ENCODE measurements at places on chromosomes 2 and 18.

- DNase-seq = no peak
Observed at GRCh38 chr2:11750422-11750821, 4.0 kb downstream of the LPIN1 start.

DNA sequence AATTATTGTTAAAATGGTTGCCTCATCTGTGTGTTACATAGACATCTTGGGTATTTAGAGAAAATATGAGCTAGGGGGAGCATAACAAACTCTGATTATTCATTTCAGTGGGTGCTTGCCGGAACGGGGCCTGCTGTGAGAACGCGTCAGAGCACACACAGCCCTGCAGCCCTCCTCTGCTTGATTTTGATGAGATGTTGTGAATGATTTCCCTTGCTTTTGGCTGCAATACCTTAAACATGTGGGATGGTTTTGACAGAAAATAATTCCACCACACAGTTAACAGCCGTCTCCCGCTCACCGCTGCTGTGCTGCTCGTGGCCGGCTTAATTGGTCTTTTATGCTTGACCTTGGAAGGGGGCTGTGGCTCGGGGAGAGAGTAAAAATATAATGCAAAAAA, 49.9 kb upstream of the TXNDC2 start:
- no peak for DNase-seq

- DNase-seq = no peak
Observed at GRCh38 chr2:80185091-80185490, 119.5 kb downstream of the LRRTM1 start.

- no peak for DNase-seq
Observed at GRCh38 chr2:138187221-138187620, 222.9 kb downstream of the HNMT start.

- DNase-seq = no peak
Observed at GRCh38 chr2:62716768-62717167, 11.3 kb downstream of the EHBP1 start.

- DNase-seq = no peak
Observed at GRCh38 chr2:128359841-128360240, 41.2 kb upstream of the HS6ST1 start.

GRCh38 chr2:27306573-27307286, 1.5 kb downstream of the UCN start:
- DNase-seq = no peak

DNA sequence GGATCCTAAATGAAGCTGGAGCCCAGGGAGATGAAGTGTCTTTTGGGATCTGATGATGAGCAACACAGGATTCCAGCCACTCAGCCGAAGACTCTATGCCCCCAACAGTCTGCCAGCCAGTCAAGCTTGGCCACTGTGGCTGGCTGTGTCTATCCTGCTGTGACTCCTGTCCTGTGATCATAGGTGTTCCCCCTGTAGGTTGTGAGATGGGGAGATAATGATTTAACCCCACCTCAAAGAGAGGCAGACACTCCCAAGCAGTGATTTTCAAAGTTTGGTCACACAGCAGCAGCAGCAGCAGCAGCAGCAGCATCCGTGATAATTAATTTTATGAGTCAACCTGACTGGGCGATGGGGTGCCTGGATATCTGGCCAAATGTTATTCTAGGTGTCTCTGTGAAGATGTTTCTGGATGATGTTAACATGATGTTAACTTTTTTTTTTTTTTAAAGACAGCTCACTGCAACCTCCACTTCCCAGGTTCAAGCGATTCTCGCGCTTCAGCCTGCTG, 21.4 kb upstream of the RHOB start:
- no peak for DNase-seq

DNA sequence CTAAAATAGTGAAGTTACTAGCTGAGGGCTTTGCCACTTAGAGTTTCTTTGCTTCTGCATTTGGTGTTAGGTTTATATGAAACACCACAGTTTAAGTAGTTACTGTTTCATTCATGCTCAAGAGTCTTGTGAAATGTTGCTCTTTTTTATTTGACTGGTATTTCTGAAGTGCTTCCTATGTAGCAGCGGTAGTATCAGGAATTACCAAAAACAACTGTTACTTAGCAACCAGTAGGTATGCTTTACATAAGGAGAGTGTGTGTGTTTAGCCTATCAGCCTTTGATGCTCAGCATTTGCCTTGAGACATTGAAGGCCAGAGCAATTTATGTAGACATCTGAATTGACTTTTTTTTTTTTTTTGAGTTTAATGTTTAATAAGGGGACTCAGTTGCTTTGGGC, 3.6 kb downstream of the DIS3L2 start:
- no peak for DNase-seq

DNA sequence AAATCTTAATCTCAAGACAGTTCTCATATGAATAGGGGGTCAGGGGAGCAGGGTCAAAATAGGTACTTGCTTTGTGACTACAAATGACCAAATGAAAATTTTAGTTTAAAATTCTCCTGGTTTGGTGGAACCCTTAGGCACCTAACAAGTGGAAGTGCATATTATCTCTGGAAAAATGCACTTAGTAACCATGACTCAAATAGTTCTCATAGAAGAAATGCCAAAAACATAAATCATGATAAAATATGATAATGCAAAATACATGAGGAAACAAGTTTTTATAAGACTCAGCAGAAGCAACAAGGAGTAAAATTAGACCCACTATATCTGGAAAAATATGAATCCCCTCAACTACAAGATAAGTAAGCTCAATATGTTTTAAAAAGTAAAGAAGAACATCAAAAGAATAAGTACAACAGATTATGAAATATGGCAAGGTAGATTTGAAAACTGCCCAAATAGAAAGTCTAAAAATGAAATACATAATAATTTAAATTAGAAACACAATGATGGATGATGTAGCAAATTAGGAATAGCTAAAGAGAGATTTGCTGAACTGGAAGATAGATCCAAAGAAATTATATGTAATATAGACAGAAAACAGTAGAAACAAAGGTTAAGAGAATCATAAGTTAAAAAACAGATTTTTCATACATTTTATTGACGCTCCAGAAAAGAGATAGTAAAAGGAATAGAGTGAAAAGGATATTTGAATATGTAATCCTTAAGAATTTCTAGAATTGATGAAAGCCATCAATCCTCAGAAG, 308.3 kb downstream of the SETBP1 start:
- no peak for DNase-seq

GRCh38 chr2:224039080-224039769, at the start of gene SERPINE2:
SERPINE2 (minus strand) TSS chr2:224039286; CDS start chr2:224001900, 37,386 bp downstream.
- peak; percentile 77 for DNase-seq

GRCh38 chr2:156563994-156564753, 128.0 kb downstream of the GPD2 start:
- DNase-seq = no peak

DNA sequence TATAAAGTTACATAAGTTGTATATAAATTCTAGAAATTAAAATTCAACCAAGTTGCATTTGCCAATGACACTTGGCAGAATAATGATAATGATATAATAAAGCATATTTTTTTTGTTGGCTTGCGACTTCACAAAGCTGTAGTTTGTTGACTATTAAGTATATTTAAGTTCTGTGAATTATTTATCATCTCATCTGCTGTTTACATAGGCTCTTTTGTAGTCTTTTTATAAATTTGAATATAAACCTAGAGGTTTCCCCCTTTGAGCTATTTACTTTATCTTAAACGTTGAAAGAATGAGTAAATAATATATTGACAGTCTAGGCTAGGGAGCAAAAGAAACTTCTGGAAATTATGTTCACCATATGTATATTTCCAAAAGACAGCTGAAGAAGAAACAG, 32.9 kb downstream of the C18orf63 start:
- no peak for DNase-seq

DNA sequence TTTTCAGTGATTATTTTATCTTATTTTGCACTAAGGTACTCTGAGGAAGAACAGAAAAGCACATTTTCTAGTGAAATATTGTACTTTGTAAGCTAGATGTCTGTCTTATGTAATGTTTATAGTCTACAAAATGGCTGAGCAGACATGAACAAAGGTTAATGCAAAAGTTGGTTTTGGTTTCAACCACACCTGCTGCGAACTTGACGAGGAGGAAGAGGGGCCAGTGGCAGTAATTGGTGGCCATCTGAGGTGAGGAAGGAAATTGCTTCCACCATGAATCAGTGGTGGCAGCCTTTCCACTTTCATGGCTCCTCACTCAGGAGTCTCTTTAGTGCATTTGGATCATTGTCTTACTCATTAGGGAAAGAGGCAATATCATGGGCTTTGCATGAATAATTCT, 894.2 kb downstream of the CNTNAP5 start:
- no peak for DNase-seq

DNA sequence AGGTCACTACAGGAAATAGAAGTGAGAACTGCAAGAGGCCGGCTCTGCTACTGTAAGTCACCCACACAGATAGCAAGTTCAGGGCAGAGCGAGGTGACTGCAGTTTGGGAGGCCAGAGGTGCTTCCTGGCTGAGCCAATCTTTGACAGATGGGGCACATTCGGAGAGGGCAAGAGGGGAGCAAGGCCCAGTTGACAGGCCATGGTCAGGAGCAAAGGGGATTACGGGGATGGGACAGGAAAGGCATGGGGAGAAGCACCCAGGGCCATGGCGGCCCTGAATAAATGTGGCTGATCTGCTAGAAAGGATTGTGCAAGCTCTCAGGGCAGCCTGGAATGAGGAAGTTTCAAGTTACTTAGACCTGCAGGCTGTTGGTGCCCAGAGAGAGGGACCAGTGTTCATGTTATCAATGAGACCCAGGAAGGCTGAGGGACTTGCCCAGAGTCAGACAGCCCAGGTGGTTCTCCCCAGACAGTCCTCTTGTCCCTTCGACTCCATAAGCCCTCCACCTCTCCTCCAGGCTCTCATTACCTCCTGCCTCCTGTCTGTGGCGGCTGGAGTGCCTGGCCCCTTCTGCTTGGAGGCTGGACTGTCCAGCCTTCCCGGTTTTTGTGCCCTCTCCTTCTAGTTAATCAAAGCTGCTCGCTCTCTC, 123.3 kb downstream of the CTIF start:
- DNase-seq = no peak

GRCh38 chr18:78455386-78455785, 524.2 kb upstream of the SALL3 start:
- no peak for DNase-seq

DNA sequence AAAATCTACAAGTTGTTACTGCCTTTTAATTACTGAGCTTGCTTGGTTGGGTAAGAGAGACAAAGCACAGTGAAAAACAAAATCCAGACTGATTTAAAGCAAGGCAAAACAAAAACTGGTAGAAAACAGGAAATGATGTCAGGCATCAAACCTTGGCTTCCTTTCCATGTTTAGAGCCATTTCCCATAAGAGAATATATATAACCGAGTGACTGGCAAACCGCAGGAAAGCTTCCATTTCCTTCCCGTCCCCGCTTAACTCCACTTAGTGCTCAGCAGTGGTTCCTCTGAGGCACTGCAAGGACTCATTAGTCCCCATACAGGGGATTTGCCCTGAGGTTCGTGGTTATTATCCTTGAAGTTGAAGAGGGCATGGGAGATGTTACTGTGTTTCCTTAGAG, 446.3 kb downstream of the LPIN1 start:
- no peak for DNase-seq

DNA sequence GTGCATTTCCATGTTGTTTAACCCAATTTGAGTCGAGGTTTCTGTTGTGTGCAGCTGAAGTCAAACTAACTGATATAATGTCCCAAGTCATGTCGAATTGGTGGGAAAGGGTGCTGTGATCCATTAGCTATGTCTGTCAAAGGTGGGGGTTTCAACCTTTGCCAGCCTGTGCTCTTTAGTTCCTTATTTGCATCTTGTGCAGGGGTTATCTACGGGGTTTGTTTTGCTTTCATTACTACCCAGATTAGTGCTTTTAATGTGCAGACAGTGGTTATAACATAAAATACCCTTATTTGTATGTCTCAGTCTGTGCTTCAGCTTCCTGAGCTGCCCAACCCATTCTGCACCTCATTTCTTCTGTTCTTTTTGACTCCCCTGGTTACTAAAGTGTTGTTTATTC, 271.9 kb upstream of the CXCR4 start:
- no peak for DNase-seq

DNA sequence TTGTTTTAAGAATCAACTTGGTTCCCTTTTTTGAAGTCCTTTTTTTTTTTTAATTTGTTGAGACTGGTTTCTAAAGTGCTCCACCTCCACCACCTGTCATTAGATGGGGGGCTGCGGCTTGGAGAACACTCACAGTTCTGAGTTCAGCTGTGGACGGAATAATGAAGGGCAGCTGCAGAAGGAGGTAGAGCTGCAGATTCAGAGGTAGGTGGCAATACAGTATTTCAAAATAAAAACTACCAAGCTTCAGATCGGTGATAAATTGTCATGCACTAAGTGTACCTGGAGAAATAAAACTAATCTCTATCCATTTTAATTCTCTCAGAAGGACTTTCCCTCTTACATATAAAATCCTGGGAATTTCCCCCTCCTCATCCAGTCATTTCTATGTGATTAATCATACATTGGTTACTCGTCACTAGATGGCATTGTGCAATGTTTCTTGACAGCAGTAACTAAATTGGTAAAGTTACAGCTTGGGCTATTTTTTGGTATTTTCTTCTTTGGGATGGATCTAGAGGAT, 81.1 kb upstream of the SLC39A10 start:
- no peak for DNase-seq

GRCh38 chr2:187372213-187372612, 75.8 kb downstream of the CALCRL start:
- no peak for DNase-seq

GRCh38 chr2:14642499-14642898, 10.0 kb downstream of the LRATD1 start:
- no peak for DNase-seq

- peak; percentile 63 for DNase-seq
Observed at GRCh38 chr2:75466708-75467311, 93.9 kb downstream of the EVA1A start.

DNA sequence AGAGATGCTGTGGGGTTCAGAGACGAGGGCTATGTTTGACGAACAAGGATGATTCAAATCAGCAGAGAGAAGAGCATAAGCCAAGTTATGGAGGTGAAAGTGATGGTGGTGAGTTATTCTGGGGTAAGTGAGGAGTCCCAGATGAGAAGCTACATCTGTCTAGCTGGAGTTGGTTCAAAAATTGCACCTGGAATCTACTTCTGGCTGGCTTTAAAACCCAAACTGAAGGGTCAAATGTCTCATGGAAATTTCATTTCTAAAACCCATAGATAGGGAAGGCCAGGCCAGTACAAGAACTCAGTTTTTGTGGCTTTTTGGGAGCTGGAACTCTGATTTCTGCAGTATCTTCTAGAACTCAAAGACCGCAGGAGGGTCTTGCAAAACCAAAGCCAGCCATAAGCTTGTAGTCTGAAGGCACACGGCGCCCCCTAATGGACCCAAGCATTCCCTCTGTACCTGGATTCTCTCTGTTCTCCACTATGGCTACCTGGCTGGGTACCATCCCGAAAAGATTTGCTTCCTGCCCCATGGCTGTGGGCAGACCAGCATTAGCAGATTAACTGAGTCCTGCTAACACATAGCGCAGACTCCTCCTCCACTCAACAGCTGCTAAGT, 229.1 kb upstream of the SLC14A2 start:
- DNase-seq = peak; percentile 15

DNA sequence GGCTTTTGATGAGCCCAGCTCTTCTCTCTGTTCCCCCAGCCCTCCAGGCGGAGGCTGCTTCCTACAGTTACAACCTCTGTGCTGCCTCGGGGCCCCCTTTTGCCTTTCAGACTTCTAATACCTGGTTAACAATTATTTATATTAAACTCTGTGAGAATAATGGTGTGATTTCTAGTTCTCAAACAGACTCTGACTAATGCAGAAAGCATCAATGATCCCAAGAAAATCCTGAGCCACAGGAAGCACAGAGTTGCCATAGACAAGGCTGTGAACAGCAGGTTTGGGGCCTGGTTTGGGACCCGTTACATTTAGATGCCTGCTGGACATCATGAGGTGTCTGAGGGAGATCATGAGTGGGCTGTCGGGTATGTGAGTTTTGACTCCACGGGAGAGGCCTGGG, 37.4 kb upstream of the MYO3B start:
- DNase-seq = no peak

Data from HEK293T (cell line).